ENCODE measurements at places on chromosomes 11 and 22. TPM values are rescaled to one million over a fixed set of nuclear protein-coding genes. Genes with fewer than 3 reads are reported as not detected.

- no peaks in the 10 kb centered on the region for H3K4me1 ChIP-seq
- H3K27me3 ChIP-seq: peaks cover 27% of the 10 kb centered on the region
- H3K36me3 ChIP-seq: peaks cover 17% of the 10 kb centered on the region
- H3K27ac ChIP-seq: no peak overlapping the region
Observed at GRCh38 chr11:67700141-67700540, 25.7 kb upstream of the ALDH3B2 start.

GRCh38 chr22:47450876-47451475 lies 688.5 kb downstream of the TBC1D22A start:
- peaks cover 16% of the 10 kb centered on the region for H3K27me3 ChIP-seq
- H3K4me3 ChIP-seq: no peak overlapping the region
- H3K36me3 ChIP-seq: peaks cover 16% of the 10 kb centered on the region
- H3K27ac ChIP-seq: no peak overlapping the region
- DNase-seq: no peak
- no peaks in the 10 kb centered on the region for H3K4me1 ChIP-seq

GRCh38 chr11:44729713-44730112 lies 3.0 kb downstream of the TSPAN18 start:
- H3K27ac ChIP-seq: no peak overlapping the region
- DNase-seq: no peak
- H3K4me3 ChIP-seq: no peak overlapping the region
- H3K4me1 ChIP-seq: peaks cover 13% of the 10 kb centered on the region
- H3K27me3 ChIP-seq: peaks cover 34% of the 10 kb centered on the region
- H3K36me3 ChIP-seq: no peaks in the 10 kb centered on the region

DNA sequence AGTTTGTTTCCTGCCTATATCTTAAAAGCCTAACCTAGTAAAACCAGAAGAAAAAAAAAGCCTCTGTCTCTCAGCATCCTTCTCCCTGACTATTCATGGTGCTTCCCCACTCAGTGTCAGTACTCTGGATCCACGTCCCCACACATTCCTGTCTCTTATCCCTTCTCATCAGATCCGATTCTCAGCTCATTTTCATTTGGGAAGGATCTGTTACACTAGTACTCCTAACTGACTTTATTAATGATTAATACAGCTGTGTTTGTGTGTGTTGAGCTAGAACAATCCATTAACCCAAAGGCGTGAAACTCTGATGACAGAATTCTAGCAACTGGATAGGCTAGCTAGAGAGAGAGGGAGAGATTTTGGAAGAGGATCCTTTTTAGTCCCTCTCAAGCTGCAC lies 1.5 kb downstream of the PRRG4 start:
- H3K4me3 ChIP-seq: peak overlapping the region; percentile 7
- H3K4me1 ChIP-seq: peaks cover 8% of the 10 kb centered on the region
- DNase-seq: no peak
- H3K27ac ChIP-seq: no peak overlapping the region
- peaks cover 37% of the 10 kb centered on the region for H3K27me3 ChIP-seq
- H3K36me3 ChIP-seq: no peaks in the 10 kb centered on the region

MEI1 gene
- 84.9 TPM for polyA plus RNA-seq

TRIM6 gene
- polyA plus RNA-seq: not detected

APOL4 gene
- polyA plus RNA-seq: 0.09 TPM

SLC16A8 gene
- not detected for polyA plus RNA-seq

DNA sequence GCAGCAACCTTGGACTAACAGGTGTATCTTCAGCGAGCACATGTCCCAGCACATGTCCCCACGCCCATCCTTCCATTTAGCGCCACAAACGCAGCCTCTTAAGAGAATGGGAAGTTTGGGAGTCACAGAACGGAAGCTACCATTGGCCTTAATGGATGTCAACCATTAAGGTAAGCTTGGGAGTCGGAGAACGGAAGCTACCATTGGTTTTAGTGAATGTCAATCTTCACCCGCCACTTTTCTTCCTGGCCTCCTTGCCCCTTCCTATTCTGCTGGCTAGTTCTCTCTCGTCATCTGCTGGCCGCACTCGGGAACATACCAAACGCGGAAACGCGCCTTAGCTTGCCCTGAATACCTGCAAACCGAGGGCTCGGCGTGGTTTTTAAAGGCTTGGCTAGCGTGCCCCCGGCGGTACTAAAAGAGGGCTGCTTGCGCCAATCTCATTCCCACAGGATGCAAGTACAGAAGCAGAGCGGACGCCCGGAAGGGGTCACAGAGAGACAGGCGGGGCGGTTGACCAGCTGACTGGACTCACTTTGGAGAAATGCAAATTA lies 24.3 kb downstream of the GLYATL1 start:
- H3K4me3 ChIP-seq: no peak overlapping the region
- peaks cover 17% of the 10 kb centered on the region for H3K36me3 ChIP-seq
- no peak overlapping the region for H3K27ac ChIP-seq
- no peak for DNase-seq

TYR gene
- polyA plus RNA-seq: not detected

Data from naive B cell (primary cell).